Naive thymus-derived CD8-positive, alpha-beta T cell (primary cell): ENCODE measurements at places on chromosomes 2 and 18.

DNA sequence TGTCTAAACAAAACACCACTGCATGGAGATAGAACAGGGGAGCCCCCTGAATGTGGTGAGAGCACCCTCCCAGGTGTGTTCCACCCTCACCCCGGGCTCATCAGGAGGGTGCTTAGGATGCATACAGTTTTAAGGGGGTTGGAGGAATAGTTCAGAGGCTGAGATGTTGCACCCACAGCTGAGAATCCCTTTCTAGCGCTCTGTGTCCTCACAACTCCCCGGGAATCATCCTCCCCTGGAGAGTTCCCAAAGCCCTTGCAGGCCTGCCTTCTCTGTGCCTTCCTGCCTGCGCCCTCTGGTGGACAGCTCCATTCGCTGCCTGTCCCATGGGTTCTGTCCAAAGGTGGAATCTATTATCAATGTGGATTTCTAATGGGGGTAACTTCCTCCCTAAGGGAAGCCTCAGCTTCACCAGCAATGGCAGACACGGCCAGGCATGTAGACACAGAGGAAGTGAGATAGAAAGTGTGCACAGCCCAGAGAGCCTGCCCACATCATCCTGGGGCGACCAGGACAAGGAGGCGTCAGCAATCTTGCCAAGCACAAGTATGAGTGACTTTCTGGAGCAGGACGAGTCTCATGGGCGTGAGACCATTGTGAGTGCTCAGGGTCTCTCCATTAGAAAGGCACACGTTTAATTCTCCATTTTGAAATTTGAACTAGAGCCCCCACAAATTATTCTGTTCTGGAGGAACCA is 1.2 kb upstream of the UGT1A5 start:
- DNase-seq = peak; percentile 53

- no peak for DNase-seq
These were observed 83.3 kb downstream of the PDE11A start for GRCh38 chr2:177989029-177989885.

DNA sequence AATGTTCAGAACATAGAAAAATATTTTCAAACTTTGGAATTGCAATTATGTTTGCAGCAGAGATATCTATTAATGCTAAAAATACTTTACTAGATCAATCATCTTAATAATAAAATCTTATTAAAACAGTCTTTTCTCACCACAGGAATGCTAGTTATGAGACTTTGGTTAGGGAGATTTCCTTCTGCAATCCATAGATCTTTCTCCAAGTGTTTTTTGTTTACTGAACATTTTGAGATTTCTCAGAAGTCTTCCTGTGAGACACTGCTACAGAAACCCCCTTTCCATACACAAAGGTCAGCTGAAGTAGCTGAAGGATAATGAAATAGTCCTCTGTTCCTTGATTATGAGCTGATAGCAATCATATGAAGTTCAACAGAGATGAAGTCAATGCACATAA is 59.4 kb upstream of the RAPH1 start:
- DNase-seq = no peak

- no peak for DNase-seq
These were observed 89.1 kb downstream of the MAP2 start for GRCh38 chr2:209512971-209513370.

DNA sequence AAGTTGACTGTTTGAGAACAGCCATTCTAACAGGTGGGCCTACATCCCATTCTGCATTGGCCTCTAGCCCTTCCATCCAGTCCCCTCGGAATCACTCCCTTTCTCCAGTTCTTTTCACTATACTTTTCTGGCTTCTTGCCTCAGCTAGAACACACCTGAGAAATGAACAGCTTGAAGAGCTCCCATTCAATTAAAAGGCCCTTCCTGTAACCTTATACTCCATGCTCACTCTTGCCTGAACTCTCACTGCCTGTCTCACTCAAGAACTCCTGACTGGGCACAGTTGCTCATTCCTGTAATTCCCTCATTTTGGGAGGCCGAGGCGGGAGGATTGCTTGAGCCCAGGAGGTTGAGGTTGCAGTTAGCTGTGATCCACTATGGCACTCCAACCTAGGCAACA is 23.6 kb downstream of the CHRNA1 start:
- DNase-seq = no peak

DNA sequence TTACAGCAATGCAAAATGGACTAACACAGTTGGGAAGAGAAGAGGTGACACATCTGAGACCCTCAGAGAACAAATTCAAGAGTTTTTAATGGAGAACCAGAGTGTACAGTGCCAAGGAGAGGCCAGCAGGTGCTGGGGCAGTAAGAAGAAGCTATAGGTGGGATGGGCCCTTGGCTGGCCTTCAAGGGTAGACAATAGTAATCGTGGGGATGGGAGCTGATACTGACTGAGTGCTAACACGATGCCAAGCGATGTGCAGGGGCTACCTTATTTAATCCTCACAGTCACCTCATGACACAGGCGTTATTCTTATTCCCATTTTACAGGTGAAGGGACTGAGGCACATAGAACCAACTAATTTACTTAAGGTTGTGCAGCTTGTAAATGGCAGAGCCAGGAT is 131.9 kb upstream of the ID2 start:
- no peak for DNase-seq

GRCh38 chr2:119947535-119947934 is 65.3 kb upstream of the EPB41L5 start:
- DNase-seq = no peak

DNA sequence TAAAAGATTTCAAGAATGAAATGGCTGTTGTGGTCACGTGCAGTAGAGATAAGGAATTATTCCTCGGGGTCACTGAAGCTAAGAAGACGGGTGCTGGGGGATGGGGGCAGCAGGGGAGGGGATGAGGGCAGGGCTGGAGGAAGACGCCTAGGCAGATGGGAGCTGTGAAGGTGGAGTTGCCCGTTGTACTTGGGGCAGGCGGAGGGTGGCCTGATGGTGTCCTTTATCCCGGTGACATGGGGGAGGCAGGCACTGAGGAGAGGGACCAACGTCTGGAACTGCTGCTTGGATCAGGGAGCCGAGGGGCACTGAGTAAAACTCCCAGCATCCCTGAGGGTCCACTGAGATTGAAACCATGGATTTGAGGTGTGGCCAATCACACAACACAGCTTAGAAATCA is 64.9 kb downstream of the ZCCHC2 start:
- DNase-seq = no peak

- no peak for DNase-seq
These were observed 42.7 kb downstream of the GFPT1 start for GRCh38 chr2:69344305-69344704.

- no peak for DNase-seq
These were observed 16.9 kb downstream of the KLHL41 start for GRCh38 chr2:169526451-169526850.

- peak; percentile 36 for DNase-seq
These were observed 97.9 kb upstream of the SERTAD2 start for GRCh38 chr2:64751286-64752260.

- no peak for DNase-seq
These were observed 39.3 kb upstream of the C1GALT1C1L start for GRCh38 chr2:43715300-43716098.

DNA sequence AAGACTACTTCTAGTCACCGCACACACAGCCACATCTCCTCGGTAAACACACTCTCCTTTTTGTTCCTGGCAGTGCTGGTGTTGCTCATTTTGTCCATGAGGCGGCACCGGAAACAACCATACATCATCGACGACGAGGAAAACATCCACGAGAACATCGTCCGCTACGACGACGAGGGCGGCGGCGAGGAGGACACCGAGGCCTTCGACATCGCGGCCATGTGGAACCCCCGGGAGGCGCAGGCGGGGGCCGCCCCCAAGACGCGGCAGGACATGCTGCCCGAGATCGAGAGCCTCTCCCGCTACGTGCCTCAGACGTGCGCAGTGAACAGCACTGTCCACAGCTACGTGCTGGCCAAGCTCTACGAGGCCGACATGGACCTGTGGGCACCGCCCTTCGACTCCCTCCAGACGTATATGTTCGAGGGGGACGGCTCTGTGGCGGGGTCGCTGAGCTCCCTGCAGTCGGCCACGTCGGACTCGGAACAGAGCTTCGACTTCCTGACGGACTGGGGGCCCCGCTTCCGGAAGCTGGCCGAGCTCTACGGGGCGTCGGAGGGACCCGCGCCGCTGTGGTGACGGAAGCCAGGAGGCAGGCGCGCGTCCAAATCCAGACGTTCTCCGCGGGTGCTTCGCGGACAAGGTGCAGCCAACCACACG is 221.0 kb downstream of the CDH20 start:
- DNase-seq = peak; percentile 40

GRCh38 chr2:122083256-122084048 is 328.0 kb downstream of the TSN start:
- DNase-seq = no peak

DNA sequence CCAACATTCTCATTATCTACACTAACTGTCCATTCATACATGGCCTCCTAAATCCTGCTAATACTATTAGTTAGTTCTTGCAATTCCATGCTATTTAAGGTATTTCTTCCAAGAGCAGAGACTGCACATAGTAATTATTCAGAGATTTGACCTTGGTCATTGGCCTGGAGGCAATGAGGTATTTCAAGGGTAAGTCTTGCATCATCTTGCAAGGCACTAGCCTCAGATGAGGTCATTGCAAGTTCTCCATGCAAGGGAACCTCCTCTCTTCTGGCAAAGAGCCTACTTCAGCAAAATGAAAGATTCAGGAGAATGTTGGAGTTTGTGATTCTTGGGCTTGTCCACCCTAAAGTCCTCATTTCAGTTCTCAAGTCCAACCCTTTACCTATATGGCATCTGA is 48.5 kb upstream of the IKZF2 start:
- no peak for DNase-seq

DNA sequence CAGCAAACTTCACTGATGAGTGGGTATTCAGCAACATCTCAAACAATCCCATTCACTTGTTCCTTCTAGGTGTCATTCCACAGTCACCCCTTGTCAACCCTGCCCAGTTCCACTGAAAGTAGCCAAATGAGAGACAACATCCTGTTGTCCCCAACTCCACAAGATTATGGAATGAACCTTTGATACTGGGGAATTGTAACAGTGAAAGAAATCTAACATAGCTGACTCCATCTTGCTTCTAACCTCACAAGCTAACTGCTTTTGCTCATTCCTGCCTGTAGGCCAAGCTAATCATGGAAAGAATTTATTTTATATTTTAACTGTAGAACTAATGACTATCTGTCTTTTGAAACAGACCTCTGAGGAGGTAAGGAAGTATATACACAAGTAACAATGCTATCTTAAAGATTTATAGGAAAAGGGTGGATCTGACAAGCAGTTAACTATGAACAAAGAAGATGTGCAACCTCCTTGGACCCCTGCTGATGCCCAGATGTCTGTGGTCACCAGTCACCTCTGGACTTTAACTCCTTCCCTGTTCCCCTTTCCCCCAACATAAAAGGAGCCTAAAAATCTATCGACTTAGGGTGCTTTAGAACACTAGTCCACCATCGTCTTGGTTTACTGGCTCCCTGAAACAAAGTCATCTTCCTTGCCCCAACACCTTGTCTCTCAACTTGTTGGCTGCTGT is 6.9 kb upstream of the ANXA4 start:
- DNase-seq = no peak

DNA sequence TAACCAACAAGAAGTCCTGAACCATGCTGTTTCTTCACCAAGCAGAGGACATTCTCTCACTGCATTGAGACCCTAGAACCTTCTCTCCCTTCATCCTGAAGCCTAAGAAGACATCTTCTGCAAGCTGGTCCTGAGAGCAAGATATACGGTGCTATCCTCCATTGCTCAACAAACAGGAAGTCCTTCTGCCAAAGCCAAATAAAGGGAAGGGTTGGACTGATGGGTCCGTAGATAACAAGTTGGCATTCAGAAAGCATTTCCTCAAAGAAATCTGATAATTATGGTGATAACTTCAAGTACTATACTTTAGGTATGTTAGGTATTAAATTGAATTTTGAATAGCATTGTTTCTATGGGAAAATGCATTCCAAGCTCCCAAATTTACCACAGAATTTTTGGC is 23.3 kb downstream of the GRB14 start:
- DNase-seq = no peak

DNA sequence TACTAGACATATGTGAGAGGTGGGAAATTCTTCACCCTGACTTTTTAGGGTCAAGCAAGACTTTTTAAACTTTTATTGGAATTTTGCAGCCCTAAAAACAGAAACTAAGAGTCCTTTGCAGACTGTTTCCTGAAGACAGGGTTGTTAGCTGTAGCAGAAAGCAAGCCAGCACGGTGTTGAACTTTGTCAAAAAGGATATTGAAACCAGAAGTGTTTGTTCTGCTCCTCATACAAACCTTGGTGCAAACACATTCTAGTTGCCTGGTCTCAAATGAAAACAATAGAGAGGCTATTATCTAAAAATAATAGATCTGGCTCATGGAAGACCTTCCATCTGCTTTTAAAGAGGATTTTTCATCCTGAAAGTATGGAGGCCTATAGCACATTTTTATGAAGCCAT is 65.8 kb upstream of the IGFBP5 start:
- DNase-seq = no peak
